Activated T-helper 9 cell treated with anti-CD3 and anti-CD28 coated beads, Interleukin-2, amount 50 U/mL, for 16 hours (primary cell): ENCODE measurements at places on chromosomes 1 and 21.

- DNase-seq, result no peak
These were observed 26.3 kb downstream of the MYOG start for GRCh38 chr1:203059485-203059884.

GRCh38 chr1:39789571-39790110, 976 bp upstream of the BMP8B start:
- DNase-seq, result no peak

GRCh38 chr1:156673387-156674121, 3.7 kb downstream of the NES start:
- no peak for DNase-seq

DNA sequence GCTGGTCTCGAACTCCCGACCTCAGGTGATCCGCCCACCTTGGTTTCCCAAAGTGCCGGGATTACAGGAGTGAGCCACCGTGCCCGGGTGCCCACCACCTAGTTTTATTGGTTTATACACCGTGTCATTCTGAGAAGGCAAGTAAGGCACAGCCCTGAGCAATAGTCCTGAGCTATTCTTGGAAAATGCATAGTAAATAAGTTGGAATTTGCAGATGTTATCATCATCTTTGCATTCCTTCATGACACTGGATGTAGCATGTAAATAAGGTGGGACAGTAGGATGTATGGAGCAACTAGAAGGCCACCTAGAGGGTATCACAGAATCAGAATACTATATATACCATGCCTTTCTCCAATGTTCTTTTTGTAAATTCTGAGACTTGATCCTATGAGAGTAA, 11.0 kb downstream of the TOR1AIP2 start:
- no peak for DNase-seq

DNA sequence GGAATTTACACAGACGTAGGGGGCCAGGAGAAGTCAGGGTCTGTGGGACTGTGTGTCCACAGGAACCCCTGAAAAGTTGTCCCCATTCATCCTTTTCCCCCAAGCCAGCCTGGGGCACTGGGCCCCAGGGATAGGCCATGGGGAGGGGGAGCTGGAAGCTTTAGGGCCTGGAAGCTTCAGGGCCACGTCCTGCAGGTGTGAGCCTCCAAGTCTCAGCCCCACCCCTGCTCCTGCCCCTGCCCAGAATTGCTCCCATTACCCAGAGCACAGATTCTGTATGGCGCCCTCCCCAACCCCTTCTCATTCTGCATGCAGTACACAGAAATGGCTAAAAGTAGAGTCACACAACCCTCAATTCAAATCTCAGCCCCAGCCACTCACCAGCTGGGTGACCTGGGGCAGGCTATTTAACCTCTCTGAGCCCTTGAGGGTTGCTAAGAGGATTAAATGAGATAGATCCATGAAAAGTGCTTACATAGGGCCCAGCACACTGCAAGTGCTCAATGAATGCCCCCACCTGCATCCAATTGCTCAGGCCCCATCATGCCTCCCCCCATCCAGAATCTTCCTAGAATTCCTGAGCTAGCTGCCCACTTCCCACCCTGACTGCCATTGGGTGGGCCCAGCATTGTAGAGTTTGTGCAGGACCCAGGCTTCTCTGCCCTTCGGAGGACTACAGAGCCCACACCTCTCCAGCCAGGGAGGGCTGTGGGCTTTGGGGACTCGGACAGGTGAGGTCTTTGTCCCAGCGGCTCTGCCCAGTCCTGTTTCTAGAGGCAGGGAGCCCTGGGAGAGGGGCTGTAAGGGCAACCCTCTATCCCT, 6.5 kb downstream of the RAP1GAP start:
- no peak for DNase-seq

- peak; percentile 27 for DNase-seq
These were observed 631 bp upstream of the SPATC1L start for GRCh38 chr21:46184625-46185555.

DNA sequence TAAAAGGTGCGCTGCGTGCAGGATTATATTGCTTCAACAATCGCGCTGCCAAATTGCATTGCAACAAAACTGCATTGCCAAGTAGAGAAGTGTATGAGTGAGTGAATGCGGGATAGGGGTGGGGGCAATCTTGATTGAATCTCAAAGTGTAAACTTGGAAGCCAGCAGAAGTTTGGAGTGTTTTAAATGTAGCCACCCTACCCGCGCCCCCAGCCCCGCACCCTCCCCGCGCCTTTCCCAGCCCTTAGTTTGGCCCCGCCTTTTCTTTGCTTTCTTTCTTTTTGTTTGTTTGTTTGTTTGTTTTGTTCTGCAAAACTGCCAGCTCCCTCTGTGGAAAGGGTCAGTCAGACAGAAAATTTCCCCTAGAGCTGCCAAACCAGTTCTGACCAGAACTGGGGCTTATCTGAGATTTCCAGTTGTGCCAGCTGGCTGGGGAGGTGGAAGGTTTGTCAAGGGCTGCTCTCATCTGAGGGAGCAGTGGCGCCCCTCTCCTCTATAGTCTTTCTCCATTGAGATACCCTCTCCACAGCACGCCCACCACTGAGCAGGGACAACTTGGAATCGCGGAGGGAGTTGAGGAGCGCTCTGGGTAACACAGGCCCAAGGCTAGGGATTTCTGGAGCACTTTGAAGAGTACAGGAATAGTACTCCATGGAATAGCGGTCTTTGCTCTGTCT, 666 bp upstream of the BEND5 start:
- DNase-seq, result no peak

GRCh38 chr21:36848730-36849274, 117.7 kb downstream of the HLCS start:
- DNase-seq, result no peak

DNA sequence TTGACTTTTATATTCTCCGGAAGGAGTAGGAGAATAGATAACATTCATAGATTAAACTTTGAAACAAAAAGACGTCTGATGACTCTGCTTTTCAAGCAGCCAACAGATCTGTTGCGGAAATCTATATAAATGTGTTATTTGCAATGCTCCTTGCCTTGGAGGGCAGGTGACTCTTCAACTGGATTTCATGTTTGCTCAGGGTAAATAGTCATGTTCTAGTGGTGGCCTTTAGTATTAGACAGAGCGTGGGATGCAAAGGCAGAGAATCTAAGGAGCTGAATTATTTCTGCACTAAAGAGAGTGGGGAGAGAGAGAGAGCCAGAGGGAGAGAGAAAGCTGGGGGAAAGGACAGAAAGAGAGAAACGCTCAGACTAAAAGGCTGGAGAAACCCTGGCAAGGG, 454.3 kb downstream of the AJAP1 start:
- DNase-seq, result no peak

- no peak for DNase-seq
These were observed 10.8 kb downstream of the SSBP3 start for GRCh38 chr1:54395281-54395934.

- no peak for DNase-seq
These were observed 61.3 kb upstream of the BACH1 start for GRCh38 chr21:29237110-29238052.

DNA sequence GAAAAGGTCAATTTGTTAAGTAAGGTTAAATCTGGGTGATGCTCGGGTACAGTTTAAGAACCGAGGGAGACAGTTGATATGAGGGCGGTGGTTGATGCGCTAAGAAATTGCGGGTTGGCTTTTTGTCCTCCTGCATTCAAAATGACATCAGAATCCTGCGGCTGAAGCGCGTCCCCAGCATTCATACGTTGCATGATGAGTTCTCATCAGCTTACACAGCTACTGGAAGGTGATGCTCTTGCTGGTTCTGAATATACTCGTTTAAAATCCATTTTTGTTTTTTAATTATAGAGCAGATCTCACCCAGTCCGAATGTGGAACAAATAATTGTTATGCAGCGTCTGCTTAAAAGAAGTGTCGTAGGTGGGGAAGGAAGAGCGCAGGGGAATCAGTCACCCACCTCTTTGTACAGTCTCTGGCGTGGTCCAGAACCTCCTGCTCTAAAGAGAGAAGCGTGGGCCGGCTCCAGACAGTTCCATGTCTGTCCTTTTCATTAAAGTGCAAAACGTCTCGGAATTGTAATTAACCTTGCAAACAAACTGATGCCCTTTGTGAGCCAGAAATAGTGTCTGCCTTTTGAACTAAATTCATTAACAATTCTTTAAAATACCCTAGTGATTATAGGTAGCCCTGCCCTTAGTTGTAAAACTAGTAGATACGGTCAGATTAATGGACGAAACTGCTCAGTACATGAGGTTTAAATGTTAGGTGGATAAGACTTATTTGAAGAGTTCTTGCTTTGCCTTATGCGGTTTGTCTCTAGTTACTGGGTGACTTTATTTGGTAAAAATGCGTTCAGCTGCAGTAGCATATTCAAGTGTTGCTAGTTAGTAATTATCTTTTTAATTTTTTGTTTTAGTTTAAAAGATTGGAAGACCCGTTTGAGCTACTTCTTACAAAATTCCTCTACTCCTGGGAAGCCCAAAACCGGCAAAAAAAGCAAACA, 741 bp downstream of the RGS2 start:
- DNase-seq, result peak; percentile 31

DNA sequence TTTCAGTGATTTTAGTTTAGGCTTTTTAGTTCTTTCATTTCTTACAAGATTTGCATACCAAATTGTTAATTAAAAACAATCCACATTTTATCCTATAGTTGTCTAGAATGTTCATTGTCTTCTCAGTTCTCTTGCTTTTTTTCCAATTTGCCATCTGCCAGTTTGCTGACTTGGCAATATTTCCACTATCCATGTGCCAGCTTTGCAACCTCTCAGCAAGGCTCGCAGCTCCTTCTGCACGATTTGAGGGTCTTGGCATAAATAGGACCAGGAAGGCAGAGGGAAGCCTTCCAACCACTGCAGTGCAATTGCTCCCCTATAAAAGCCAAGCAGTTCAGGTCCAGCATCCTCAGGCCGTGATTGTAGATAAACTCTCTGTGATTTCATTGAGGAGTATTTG, 306.8 kb upstream of the FMN2 start:
- DNase-seq, result no peak

GRCh38 chr21:33543505-33544129, 779 bp downstream of the SON start:
- DNase-seq, result peak; percentile 58
